H4 (cell line): ENCODE measurements at places on chromosomes 13 and 19. TPM values are rescaled to one million over a fixed set of nuclear protein-coding genes. Genes with fewer than 3 reads are reported as not detected.

DNA sequence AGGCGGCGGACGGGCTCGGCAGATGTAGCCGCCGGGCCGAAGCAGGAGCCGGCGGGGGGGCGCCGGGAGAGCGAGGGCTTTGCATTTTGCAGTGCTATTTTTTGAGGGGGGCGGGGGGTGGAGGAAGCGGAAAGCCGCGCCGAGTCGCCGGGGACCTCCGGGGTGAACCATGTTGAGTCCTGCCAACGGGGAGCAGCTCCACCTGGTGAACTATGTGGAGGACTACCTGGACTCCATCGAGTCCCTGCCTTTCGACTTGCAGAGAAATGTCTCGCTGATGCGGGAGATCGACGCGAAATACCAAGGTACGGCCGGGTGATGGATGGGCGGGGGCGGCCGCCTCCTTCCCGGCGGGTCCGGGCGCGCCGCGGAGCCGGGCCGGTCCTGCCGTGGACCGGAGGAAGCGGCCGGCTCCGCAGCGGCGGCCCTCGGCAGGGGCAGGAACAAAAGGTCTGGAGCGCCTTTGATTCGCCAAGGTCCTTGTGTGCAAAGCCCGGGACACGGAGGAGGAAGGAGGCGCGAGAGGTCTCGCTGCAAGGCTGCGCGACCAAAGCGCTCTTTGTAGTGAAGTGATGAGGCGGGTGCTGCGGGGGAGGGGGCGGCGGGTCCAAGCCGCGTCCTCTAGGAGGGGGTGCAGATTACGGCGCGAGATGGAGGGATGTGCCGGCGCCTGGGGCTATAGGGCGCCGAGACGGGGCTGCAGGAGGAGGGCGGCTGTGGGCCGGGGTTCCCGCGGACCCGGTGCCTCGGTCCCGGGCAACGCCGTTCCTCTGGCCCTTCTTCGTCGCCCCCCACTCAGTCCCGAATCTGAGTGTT lies 689 bp downstream of the ING1 start:
- no peak for DNase-seq

- no peak for DNase-seq
These were observed 70.6 kb upstream of the KLF12 start for GRCh38 chr13:74204602-74205312.

DNA sequence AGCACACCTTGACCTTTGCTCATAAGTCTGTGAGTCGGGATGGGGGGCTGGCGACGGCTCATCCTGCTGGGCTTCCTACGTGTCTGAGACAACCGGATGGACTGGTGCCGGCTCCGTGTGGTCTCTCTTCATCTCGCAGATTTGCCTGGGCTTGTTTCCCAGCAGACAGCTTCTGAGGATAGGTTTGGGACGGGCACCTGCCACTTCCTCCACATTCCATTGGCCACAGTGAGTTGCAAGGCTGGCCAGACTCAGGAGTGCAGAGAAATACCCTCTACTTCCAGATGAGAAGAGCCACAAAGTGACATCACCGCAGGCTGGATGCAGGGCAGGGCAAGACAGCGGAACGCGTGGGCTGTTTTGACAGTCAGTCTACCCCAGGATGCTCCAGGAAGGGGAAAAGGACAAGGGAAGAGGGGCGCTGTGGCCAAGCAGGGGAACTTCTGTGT lies 48.1 kb downstream of the IRS2 start:
- DNase-seq, result no peak

GRCh38 chr19:56764196-56764695 lies 76.3 kb downstream of the PEG3 start:
- no peak for DNase-seq

- no peak for DNase-seq
These were observed 16.4 kb upstream of the ZNF492 start for GRCh38 chr19:22617614-22618320.

DNA sequence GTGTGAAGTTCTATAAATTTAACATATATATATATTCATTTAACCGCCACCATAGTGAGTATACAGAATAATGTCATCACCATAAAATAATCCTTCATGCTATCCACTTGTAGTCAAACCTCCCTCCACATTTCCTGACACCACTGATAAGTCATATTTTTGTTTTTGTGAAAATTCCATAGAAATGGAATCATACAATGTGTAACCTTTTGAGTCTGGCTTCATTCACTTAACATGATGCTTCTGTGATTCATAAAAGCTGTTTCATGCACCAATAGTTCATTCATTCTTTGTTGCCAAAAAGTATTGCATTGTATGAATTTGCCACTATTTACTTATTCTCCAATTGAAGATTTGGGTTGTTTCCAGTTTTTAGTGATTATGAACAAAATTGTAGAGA lies 497.5 kb upstream of the PCDH20 start:
- no peak for DNase-seq

GRCh38 chr19:47633517-47633916 lies 24.6 kb downstream of the BICRA start:
- no peak for DNase-seq

GRCh38 chr19:11693505-11694499 lies 44.9 kb downstream of the ZNF823 start:
- DNase-seq, result peak; percentile 50

- DNase-seq, result no peak
These were observed 37.1 kb upstream of the RNF113B start for GRCh38 chr13:98214008-98214643.

GRCh38 chr13:73809561-73809960 lies 324.6 kb downstream of the KLF12 start:
- DNase-seq, result no peak

- no peak for DNase-seq
These were observed 20.4 kb downstream of the PROZ start for GRCh38 chr13:113178896-113179167.

- DNase-seq, result peak; percentile 64
These were observed 11.8 kb upstream of the SHD start for GRCh38 chr19:4267101-4267900.

- DNase-seq, result no peak
These were observed 167.5 kb upstream of the FREM2 start for GRCh38 chr13:38519229-38519911.

DNA sequence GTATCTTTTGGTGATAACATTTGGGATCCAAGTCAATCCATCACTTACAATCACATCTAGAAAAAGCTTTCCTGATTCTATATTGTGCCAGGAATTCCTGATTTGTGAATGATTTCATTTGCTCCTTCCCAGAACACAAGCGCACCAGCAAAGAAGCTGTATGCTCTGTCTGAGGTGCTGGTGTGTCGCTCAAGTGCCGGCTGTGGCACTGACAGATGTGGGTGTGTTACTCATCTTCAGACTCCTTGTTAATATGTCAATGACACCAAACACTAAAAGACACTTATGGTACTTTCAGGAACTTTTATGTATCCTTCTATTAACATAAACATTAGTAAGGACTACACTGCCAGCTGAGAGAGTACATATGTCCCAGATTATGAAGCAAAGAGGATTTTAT lies 429.1 kb downstream of the ITGBL1 start:
- DNase-seq, result no peak

DNA sequence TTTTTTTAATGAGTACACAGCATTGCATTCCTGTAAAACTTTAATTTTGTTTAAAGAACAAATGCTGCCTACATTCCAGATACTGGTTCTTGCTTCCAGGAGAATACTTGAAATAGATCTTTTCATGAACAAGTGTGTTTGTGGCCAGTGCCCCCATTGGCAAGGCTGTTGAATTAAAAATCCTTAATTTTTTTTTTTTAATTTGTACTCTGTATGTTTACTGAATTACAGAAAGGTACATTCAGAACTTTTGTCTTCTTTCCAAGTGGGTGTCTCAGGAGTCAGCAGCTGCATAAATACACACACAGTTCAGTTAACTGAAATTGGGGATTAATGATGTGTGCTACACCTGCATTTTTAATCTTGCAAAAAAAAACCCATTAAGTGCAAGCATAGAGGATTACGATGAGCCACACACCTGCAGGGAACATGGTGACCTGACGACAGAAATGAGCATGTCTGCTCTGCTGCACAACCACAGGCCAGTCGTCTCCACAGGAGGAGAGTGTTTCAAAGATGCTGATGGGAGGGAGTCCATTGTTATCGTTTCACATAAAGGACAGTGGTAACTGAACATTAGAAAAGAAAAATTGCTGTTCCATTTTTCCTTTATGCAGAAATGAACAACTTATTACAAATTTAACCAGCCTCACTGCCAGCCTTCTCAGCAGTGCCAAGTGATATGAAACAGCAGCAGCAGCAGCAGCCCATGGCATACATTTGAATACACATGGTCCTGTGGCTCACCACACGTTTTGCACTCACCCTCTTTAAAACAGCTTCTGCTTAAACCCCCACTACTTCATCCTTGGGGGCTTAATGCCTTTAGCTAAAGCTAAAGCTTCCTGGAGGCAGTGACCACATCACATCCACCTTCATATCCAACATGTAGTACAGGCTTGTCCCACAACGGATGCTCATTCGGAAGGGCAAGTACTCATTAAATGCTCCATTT lies 72.3 kb upstream of the RFC3 start:
- DNase-seq, result no peak

GRCh38 chr13:107649079-107649478 lies 566.3 kb downstream of the LIG4 start:
- DNase-seq, result no peak

DNA sequence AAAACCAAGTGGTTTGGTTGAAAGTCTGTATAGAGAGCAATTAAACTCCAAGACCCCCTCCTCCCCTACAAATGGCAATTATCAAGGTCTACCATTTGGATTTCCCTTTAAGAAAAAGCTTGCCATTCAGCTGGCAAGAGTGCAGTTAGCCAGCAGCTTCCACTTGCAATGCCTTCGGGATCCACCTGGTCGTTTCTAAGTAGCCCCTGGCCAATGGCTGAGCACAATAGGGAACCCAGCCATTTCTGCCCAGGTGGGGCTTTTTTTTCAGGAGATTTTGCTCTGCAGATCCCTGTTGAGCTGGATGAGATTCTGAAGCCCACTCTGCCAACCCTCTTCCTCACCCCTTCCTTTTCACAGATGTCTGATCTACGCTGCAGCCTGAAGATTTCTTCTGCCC lies 26.3 kb downstream of the TGDS start:
- DNase-seq, result no peak

DNA sequence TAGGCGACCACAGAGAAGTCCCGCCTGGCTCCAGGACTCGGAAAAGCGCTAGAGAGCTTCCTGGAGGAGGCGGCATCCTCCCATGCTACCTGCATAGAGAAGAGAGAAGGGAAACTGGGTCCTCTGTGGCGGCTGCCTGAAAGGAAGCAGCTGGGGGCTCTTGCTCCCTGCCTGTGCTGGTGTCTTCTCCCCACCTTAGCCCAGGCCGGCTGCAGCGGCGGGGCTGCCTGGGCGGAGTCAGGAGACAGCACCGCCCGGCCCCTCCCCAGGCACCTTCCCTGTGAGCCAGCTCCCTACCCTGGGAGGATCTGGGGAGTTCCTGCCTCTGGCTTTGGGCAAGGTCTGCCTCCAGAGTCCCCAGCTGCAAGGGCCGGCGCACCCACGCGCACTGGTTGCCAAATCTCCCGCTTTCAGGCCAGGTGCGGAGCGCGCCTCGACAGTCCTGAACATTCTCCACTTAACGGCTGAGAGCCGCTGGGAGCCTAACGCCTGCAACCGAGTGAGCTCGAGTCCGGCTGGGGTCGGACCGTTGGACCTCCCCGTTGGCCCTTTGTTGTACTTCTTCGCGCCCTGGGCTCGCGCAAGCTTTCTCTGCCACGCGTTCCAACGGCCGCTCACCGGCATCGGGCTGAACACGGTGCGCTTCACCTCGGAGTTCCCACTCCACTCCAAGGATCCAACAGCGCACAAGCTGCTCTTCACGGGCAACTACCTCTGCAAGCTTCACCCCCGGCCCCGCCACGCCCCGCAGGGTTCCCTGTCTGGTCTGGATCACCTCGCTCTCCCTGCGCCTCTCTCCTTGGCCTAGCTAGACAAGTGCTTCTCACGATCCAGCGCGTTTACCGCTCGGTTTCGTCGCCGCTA lies 21.8 kb upstream of the ZNF30 start:
- DNase-seq, result no peak

GRCh38 chr13:40596484-40596883 lies 70.0 kb downstream of the FOXO1 start:
- no peak for DNase-seq

- DNase-seq, result no peak
These were observed 48.0 kb upstream of the SLC7A9 start for GRCh38 chr19:32917616-32917996.

DNA sequence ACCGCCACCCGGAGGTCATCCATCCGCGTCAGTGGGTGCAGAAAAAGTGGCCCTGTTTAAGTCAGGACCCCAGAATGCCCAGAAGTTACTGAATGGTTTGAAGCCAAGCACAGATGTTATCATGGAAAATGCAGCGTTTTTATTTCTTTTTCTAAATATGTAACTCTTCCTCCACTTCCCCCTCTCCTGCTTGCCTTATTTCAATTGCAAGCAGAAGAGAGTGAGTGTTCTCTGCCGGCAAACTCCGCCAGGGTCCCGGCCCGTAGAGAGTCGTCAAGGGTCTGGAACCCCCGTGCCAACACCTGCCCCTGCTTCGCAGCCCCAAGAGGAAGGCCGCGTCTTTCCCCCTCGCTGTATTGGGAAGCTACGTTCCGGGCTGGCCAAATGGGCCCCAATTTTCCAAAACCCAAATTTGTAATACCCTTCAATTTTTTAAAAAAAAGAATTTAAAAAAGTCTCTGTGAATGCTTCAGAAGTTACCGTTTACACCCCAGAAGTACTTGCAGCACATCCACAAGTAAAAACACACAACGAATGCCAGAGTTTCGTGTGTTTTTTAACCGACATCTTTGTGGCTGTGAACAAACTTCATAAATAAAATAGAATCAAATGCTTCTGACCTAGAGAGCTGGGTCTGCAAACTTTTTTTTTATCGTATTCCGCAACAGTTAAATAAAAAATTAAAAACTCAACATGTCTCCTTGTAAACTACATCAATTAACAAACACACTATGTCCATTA lies 712 bp upstream of the PDX1 start:
- no peak for DNase-seq

- no peak for DNase-seq
These were observed 16.6 kb upstream of the TRIM13 start for GRCh38 chr13:49980266-49980665.

GRCh38 chr13:21987793-21988192 lies 316.9 kb downstream of the FGF9 start:
- no peak for DNase-seq

- no peak for DNase-seq
These were observed 358.3 kb downstream of the EFNB2 start for GRCh38 chr13:106177146-106177545.

DNA sequence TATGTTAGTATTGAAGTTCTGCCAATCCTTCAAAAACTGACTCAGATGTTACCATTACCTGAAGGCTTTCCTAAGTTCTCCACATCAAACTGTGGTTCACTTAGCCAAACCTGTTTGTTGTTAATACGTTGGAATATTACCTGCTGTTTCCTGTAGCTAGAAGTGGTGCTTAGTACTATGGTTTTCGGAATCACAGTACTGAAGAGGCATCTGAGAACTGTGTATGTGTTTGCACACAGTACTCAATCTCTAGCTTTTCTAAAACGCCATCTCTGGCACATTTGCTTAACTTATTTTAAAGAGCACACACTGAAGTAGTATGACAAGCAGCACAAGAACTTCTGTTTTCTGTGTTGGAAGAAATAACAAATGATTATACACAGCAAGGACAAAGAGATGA lies 248.2 kb downstream of the SHISA2 start:
- no peak for DNase-seq

GRCh38 chr13:48448285-48448958 lies 35.5 kb upstream of the LPAR6 start:
- DNase-seq, result no peak

Gene TMIGD2
- not detected in 2 replicates for total RNA-seq

Gene SUPT5H
- 70.1 and 75.0 TPM in 2 replicates for total RNA-seq

Gene GNG8
- total RNA-seq, result not detected in 2 replicates

Gene RNF113B
- total RNA-seq, result not detected in 2 replicates

Gene RNF225
- not detected in 2 replicates for total RNA-seq

Gene GADD45GIP1
- total RNA-seq, result 46.3 and 47.4 TPM in 2 replicates

Gene RPL18A
- total RNA-seq, result 1,138 and 1,297 TPM in 2 replicates

Gene FOXO1
- 1.7 and 2.1 TPM in 2 replicates for total RNA-seq

Gene IFNL1
- total RNA-seq, result not detected in 2 replicates

Gene ZNF302
- 15.7 and 27.7 TPM in 2 replicates for total RNA-seq

Gene ZNF43
- 6.2 and 7.1 TPM in 2 replicates for total RNA-seq
